PC-3 (cell line): ENCODE measurements at places on chromosomes 7 and 10. TPM values are rescaled to one million over a fixed set of nuclear protein-coding genes. Genes with fewer than 3 reads are reported as not detected.

GRCh38 chr7:46930366-46930765 is 651.5 kb downstream of the TNS3 start:
- DNase-seq, result peak; percentile 85
- H3K4me1 ChIP-seq, result peaks cover 30% of the 10 kb centered on the region
- H3K36me3 ChIP-seq, result no peaks in the 10 kb centered on the region
- no peaks in the 10 kb centered on the region for H3K27me3 ChIP-seq

- H3K27ac ChIP-seq, result no peak overlapping the region
- no peaks in the 10 kb centered on the region for H3K27me3 ChIP-seq
- no peak overlapping the region for H3K4me3 ChIP-seq
- no peak for DNase-seq
- H3K36me3 ChIP-seq, result no peaks in the 10 kb centered on the region
These were observed 23.4 kb upstream of the HK1 start for GRCh38 chr10:69254877-69255276.

- DNase-seq, result no peak
- no peak overlapping the region for H3K27ac ChIP-seq
These were observed 132.5 kb downstream of the RELN start for GRCh38 chr7:103856929-103857328.

The AZGP1 gene
- 0.18 TPM in 1 of 2 replicates, not detected in the other for total RNA-seq

The SLIT1 gene
- total RNA-seq, result not detected in 2 replicates

The NPFFR1 gene
- not detected in 2 replicates for total RNA-seq

The ICA1 gene
- 1.1 and 3.2 TPM in 2 replicates for total RNA-seq

The STEAP2 gene
- 4.7 and 7.0 TPM in 2 replicates for total RNA-seq
